ENCODE measurements at places on chromosomes 3 and 15. TPM values are rescaled to one million over a fixed set of nuclear protein-coding genes. Genes with fewer than 3 reads are reported as not detected.

GRCh38 chr15:98387866-98388265 is 260.5 kb upstream of the IGF1R start:
- DNase-seq: no peak

DNA sequence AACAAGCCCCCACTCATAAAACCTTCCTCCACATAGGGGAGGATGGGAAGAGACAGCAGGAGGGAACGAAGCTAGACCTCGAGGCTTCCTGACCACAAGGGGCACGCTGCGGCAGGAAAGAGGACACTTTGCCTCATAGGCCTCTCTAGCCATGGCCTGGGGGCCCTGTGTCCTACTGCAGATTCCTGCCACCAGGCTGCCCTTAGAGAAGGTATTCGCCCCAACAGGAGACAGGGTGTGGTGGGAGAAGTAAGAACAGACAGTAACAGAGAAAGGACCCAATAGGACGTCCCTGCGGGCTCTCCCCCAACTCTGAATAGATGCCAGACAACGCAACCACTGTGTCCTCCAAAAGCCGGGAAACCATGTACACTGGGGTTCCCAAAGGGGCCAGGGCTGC is 36.8 kb downstream of the ADCY5 start:
- no peak for DNase-seq

GRCh38 chr3:47525617-47526016 is 12.1 kb upstream of the ELP6 start:
- DNase-seq: no peak

DNA sequence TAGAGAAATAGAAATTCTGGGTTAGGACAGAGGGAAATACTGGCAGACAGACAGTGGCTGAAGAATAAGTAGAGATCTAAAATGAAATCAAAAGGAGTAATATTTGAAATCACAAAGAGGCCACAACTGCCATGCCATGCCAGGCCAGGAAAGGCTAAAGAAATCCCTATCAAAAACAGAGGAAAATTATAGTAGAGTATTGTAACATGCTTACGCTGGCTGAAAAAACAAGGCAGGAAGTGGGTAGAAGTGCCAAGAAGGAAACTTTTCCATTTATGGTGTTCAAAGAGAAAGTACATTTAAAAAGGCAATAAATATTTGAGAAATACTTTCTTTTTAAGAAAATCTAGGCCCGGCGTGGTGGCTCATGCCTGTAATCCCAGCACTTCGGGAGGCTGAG is 415.7 kb downstream of the PLCL2 start:
- no peak for DNase-seq

- DNase-seq: no peak
These were observed 184.3 kb downstream of the AKAP13 start for GRCh38 chr15:85564686-85565085.

- no peak for DNase-seq
These were observed 94.8 kb downstream of the CD200R1L start for GRCh38 chr3:112751564-112752512.

DNA sequence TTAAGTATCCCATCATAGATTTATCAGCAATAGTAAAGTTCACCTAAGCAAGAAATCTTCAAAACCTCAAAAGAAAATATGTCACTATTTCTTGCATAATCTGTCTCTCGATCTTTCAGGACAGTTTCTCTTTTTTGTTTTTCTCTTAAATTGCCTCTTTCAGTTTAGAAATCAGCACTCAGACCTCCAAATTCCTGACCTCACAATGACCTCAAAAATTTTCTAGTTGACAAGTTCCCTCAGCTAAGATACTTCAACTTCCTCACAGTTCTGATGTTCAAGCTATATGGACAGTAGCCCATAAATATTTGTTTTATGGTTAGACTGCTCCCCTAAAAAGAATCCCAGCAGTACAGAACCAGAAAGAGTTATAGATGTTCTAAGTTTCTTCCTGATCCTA is 24.1 kb downstream of the SLC24A5 start:
- DNase-seq: no peak

DNA sequence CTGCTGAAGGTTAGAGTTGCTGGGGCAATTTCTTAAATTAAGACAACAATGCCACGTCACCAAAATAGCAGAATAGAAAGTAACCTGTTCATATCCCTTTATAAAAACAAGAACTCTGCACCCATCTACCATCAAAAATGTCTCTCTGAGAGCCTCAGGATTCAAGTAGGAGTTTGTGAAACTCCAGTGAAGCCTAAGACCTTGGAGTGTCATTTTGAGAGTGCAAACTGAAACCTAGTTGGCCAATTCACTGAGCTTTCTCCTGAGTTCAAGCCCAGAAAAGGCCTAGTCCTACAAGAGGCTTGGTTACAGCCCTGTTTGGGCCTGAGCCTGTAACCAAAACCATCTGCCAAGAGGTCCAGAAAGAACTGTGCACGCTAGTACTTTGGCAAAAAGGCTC is 335.1 kb downstream of the EFHB start:
- DNase-seq: no peak

- no peak for DNase-seq
These were observed 16.1 kb upstream of the BLM start for GRCh38 chr15:90701048-90701447.

GRCh38 chr3:38968403-38968802 is 83.3 kb downstream of the SCN11A start:
- no peak for DNase-seq

GRCh38 chr15:31261266-31262142 is 65.1 kb upstream of the KLF13 start:
- peak; percentile 79 for DNase-seq

DNA sequence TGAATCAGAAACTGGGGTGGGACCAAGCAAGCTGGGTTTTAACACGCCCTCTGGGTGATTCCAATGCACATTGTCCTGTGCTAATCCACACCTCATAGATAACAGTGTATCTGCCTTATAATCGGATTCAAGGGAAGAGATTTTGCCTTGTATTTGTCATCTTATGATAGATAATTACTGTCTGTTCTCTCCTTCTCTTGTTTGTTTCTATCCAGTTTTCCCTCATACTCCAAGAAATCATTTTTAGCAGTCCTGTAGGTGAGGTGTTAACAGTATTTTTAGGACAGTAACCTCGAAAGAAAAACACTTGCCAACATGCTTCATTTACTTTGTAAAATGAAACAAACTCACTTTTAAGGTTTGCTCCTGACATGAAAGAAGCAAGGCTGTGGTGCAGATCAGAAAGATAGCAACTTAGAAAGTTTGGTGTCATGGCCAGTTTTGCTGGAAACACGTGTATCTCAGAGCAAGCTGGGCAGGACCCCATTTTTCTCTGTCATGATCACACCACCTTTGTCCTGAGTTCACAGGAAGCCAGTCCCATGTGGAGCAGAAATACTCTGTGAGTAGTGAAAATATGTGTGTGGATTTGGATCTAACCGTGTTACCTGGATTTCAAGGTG is 72.6 kb downstream of the TRAK1 start:
- no peak for DNase-seq

DNA sequence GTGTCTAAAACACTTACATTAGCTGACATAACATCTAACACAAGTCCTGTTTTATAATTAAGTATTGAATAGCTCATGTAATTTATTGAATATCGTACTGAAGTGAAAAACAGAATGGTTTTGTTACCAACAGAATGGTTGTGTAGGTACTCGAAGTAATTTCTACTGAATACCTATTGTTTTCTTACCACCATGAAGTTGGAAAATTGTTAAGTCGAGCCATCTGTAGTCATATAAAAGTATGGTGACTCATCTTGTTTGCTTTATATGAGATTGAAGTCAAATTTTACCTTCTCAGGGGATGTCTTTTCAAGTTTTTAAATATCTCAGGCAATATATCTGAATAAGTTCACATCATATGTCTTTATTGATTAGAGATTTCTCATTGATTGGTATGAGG is 37.6 kb downstream of the PIAS1 start:
- DNase-seq: no peak

GRCh38 chr3:170356596-170357175 is 829 bp upstream of the SKIL start:
- no peak for DNase-seq

GRCh38 chr3:158403013-158403412 is 168.0 kb upstream of the MLF1 start:
- no peak for DNase-seq

DNA sequence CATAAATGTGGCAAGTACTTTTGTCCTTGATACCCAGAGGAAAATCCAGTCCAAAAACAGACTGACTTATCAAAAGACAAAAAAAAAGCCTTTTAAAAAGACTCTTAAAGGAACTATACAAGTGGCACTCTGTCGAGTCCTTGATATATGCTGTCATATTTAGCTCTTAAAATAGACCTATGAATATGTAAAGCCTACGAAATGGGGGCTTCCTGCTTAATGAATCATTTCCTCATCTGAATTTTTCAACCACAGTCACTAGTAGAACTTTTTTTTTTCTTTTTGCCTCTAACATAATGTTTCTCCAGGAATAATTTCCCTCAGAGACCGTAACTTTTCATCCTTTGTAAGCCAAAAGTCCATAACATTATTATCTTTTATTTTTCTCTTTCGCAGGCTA is 95.8 kb downstream of the P3H2 start:
- DNase-seq: no peak

- no peak for DNase-seq
These were observed 34.7 kb upstream of the BNIP2 start for GRCh38 chr15:59723687-59724346.

- DNase-seq: no peak
These were observed 5.8 kb upstream of the IQSEC1 start for GRCh38 chr3:13079051-13079450.

GRCh38 chr15:77630056-77630455 is 2.7 kb downstream of the LINGO1 start:
- no peak for DNase-seq

DNA sequence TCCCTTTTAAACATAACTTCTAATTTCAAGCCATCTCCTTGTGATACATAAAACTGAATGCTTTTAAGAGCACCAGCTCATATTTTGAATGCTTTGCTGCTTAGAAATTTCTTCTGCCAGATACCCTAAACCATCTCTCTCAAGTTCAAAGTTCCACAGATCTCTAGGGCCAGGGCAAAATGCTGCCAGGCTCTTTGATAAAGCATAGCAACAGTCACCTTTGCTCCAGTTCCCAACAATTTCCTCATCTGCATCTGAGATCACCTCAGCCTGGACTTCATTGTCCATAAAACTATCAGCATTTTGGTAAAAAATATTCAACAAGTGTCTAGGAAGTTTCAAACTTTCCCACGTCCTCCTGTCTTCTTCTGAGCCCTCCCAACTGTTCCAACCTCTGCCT is 17.5 kb downstream of the OSTN start:
- no peak for DNase-seq

DNA sequence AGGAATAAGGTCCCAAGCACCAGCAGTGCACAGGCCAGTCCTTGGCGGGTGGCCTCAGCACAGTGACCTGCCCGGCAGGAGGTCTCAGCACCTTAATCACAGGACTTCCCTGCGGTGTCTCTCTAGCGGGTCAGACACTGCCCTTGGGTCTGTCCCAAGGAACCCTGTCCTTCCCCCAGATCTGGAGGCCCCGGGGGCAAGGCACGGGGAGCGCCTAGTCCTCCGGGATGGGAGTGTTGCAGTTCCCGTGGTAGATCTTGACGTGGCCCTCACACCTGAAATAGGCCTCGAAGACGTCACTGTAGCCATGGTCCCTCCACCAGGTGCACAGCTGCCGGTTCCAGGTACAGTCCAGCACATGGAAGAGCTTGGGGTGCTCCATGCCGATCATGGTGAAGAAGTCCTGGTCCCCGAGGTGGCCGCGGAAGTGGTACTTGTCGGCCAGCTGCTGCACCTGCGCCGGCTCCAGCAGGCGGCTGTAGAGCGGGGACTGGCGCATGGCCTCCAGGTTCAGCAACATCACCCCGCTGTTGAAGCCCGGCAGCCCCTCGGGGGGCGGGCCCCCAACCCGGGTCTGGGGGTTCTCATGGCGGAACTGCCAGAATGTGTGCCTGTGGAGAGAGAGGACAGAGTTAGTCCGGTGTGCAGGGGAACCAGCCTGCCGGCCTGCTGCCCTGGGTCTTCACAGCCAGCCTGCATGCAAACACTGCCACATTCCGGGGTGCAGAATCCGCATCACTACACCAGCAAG is 201.3 kb downstream of the XXYLT1 start:
- DNase-seq: no peak

DNA sequence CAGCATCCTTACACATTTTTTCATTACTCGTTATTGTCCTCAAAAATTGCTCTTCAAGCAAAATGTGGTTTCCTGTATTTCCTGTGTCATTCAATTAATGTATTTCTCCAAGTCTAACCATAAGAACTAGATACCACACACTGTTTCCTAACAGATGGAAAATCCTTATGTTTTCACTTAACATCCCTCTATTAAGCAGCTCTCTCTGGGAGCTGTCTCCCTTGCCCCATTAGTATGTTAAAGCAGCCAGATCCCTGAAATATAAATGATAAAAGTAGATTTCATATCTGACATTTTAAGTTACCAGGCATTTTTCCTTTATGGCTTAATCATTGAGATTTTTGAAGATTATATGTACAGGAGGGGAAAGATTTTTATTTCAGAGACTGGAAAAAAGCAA is 15.9 kb downstream of the PFN2 start:
- DNase-seq: no peak

DNA sequence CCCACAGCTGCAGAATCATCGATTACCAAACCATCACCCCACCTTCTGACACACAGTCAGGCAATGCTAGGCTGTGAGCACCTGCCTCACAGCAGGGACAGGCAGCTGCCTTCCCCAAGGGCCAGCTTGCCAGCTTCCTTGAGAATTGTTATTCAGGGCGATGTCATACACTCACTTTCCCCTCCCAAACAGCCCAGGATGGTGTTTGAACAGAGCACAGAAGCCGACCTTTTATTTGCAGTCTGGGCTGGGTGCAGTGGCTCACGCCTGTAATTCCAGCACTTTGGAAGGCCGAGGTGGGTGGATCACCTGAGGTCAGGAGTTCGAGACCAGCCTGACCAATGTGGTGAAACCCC is 84.5 kb upstream of the HERC1 start:
- no peak for DNase-seq

DNA sequence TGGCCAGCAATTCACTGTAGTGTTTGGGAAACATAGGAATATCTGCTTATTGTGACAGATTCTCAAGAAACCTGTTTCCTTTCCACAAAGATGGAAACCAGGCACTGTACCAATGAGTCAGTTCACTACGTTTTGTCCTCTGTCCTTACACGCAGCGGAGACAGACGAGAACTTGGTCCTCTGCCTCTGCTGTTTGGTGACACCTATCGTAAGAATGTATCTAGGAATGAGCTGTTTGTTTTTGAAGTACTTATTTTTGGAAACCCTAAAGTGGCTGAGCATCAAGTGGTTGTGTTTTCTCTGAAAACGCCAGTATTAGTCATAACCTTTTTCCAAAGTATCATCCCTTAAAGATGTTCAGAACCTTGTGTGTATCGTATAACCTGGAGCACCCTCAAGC is 93.0 kb downstream of the PGPEP1L start:
- no peak for DNase-seq

Gene PRR20G
- not detected for total RNA-seq

Gene PXYLP1
- total RNA-seq: 16.7 TPM

Gene ADAMTS7
- 2.5 TPM for total RNA-seq

Gene RBP2
- not detected for total RNA-seq

Gene POLR2H
- total RNA-seq: 64.3 TPM

Gene DAZL
- total RNA-seq: not detected

Gene GOLGA8G
- not detected for total RNA-seq

Gene PPP2R3A
- total RNA-seq: 15.5 TPM

Gene TUSC7
- total RNA-seq: not detected

Gene LRRC31
- total RNA-seq: not detected

Data from vagina (tissue), 2 donors.